ENCODE measurements at places on chromosomes 6 and 20.

DNA sequence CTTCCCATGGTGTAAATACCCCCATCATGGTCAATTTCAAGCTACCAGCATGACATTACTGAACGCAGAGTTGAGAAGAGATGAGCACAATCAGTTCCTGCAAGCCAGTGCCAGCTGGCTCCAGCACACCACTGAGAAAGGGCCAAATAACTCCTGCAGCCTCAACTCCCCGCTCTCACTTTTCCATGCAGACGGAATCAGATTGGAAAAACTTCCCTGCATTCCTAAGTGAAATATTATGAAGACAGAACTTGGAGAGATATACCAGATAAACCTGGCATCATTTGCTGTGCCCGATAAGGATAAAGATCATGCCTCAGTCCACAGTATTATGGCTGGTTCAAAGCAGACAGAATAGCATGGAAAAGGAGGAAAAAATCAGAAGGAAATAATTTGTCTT is 56.7 kb downstream of the FILIP1 start:
- no peak for DNase-seq

DNA sequence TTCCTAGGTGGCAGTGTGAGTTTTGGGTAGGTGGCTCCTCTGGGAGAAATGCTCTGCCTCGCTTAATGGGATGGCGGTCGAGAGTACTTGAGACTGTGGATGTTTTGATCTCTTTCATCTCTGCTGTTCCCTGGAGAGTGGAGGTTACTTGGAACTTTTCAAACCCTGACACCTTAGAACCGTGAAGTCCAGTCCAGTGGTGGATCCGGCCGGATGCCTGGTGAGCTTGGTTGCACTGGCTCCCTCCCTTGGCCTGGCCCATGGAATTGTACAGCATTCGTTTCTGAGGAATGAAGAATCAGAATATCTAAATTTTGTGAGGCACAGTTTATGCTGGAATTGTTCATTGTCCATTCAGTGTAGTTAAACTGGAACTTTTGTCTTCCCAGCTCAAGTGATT is 51.0 kb downstream of the CSE1L start:
- DNase-seq, result no peak

- no peak for DNase-seq
Observed at GRCh38 chr6:34601706-34602105, 45.6 kb upstream of the SPDEF start.

GRCh38 chr20:48657426-48658197 is 170.2 kb downstream of the PREX1 start:
- DNase-seq, result peak; percentile 67

- DNase-seq, result no peak
Observed at GRCh38 chr6:130182466-130182865, 40.3 kb downstream of the SAMD3 start.

DNA sequence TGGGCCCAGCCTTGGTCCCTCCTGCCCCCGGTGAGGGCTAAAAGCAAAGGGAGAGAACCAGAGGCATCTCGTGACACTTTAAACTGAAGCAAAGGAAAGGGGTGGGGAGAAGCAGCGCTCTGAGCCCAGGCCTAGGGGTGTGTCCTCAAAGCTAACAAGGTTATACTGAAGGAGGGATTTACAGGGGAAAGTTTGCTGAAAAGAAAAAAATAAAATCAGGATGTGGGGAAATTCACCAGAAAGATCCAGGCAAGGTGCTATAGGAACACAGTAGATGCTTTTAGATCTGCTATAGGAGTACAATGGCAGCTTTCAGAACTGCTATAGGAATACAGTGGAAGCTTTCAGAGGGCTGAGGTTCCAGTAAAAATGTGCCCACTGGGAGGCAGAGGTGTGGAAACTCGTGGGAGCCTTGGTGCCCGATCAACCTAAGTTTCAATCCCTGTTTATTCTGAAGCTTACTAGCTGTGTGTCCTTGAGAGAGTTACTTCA is at the start of gene COL9A1:
TSS of gene COL9A1 (minus strand) at position 51 of the 492 bp plus-strand sequence. CDS start 160 bp downstream, outside the sequence.
- no peak for DNase-seq

GRCh38 chr20:44354979-44355497 is 461 bp upstream of the HNF4A start:
- DNase-seq, result no peak

DNA sequence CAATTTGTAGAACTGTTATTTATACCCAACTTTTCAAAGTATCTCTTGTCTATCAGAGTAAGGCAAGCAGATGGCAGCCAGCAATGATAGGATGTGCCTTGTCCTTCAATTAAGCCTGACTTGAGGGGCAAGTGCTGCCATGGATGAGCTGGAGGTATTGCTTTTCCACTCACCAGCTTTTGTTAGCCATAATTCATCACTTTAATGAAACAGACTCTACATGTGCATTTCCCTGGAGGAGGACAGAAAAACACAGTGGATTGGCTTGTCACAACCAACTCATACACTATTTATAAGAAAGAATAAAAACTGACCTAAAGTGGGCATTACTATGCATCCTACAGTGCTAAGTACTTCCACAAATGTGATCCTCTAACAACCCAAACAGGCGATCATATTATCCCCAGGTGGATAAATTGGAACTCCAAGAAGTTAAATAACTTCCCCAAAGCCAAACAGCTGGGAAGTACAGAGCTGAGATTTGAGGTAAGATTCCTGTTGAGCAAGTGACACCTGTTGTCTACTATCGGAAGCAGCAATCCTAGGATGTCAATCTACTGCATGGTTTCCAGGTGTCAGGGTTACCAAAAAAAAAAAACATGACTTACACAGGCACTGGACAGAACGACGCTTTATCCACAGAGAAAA is 73.9 kb upstream of the NRSN1 start:
- DNase-seq, result no peak

DNA sequence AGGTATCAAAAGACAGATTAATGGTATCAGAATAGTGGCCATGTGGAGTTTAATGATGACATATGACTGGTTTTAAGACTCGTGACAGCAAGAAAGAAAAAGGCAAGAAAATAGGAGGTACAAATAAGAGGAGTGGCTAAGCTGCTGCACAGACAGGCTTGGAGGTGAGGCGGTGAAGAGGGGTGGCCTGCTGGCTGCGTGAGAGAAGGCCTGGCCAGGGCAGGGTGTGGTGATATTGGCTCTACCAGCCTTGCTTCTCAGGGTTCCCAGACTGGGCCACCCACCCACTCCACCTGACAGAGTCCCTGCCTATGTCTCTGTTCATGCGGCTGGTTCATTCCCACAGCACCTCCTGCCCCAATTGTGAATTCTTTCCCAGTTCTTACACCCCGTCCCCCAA is 106.7 kb downstream of the FOXC1 start:
- DNase-seq, result no peak

- no peak for DNase-seq
Observed at GRCh38 chr6:514396-514978, 122.9 kb downstream of the IRF4 start.

DNA sequence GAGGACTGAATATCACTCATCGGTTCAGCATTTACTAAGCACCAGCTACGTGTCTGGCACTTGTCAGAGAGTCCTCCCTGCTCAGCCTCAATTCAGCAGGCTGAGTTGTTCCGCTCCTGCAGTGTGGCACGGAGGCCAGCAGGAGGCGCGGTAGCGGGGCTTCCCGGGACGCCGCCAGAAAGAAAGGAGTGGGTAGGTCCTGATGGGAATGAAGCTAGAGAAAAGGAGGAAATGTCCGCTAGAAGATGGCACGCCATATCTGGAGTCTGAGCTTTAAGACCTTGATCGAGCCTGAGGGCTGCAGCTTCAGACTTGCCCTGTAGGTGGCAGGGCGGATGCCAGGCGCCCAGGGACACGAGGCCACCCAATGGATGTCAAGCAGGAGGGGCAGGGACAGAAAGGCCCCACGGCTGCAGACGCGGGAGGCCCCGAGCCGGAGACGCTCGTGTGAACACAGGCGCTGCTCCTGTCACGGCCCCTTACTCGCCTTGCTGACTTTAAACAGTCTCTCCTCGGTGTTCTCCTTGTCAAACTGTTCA is 18.7 kb downstream of the SERPINB6 start:
- peak; percentile 14 for DNase-seq

GRCh38 chr6:44190715-44191114 is 26.0 kb upstream of the MYMX start:
- DNase-seq, result peak; percentile 93

DNA sequence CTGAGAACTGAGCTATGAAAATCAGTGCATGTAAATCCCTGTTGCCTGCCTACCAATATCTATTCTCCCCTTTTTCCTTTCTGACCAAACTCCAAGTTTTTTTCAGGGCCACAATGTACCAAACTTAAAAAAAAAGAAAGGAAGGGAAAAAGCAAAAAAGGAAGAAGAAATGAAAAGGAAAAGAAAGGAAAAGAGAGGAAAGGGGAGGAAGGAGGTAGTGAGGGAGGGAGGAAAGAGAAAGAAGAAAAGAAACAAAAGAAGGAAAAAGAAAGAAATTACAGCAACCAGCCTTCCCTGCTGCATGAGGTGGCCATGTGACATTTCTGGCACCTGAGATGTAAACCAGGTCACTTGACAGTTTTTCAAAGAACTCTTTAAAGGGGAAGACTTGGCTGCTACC is 4.4 kb downstream of the CNKSR3 start:
- no peak for DNase-seq

DNA sequence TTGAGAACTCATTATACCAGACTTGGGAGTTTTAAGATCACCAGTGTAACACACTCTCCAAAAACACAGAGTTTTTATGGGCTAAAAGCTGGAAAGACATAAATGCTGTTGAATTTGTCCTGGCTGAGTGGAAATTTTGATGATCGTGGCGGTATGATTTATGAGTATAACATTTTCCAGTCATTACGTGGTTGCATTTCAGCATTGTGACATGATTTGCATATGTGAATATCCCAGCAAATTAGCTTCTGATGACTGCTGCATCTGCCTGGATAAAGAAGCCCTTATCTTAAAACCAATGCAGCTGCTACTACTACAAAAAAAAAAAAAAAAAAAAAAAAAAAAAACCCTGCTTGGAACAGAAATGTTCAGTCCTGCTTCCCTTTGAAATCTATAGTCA is 850.9 kb downstream of the TFAP2A start:
- DNase-seq, result peak; percentile 92

GRCh38 chr6:112899541-112899940 is 552.4 kb downstream of the RFPL4B start:
- DNase-seq, result no peak

DNA sequence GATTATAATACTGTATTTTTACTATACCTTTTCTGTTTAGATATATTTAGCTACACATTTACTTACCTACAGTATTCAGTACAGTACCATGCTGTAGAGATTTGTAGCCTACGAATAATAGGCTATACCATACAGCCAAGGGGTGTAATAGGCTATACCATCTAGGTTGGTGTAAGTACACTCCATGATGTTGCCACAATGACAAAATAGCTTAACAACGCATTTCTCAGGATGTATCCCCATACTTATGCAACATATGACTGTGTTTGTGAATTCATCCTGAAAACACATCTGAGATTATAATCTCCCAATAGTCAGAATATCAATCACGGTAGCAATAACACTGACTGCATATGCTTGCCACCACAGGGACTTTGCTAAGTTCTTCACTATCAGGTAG is 20.7 kb downstream of the B4GALT5 start:
- no peak for DNase-seq

DNA sequence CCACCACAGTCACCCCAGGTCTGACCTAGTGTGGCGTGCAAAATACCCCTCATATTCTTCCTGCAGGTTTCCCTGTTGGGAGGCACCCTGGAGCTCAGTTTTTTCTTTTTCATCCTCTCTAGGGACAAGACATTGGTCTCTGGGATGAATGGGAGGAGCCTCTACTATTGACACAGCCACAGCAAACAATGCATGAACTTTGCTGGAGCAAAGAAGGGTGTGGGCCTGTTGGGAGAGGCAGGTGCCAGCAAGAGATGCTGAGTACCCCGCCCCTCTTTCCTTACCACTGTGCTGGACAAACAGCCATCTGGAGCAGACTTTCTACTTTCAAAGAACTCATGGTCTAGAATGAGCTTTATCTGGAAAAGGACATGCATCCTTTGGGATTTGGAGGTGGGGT is 10.1 kb downstream of the TGM3 start:
- DNase-seq, result no peak

DNA sequence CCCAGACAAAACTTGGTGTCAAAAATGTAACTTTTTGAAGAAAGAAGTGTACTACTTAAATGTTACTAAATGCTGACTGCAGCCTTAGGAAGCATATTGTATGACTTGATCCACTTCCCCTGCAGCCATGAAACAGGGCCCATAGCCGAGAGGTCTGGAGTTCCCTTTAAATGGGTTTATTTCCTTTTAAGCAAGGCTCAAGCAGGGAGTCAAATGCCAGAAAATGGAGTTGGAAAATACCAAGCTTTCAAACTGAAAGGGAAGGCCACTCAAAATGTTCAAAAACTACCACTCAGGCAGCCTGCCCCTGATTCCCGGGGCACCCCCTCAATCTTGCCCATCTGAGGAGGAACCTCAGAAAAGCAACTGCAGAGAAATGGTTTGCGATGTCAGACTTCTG is 43.3 kb downstream of the SLC22A23 start:
- DNase-seq, result no peak

- no peak for DNase-seq
Observed at GRCh38 chr6:158564243-158565121, 4.6 kb downstream of the TMEM181 start.

DNA sequence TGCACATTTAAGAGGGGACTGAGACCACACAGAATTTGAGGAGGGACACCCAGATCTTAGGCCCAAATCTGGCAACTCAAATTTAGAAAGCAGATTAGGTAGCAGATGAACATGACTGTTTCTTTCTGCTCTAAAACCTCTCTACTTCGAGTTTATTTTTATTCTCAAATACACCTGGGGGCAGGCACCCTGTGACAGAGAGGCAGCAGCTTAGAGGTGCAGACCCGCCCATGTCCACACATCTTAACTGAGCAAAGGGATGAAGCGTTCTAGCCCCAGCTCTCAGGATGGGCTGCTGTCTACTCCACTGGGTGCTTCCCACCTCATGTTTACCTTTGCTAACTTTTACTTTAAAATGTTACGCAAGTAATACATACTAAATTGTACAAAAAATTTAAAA is 125.0 kb downstream of the SLC23A2 start:
- DNase-seq, result no peak

- DNase-seq, result no peak
Observed at GRCh38 chr6:157135691-157136090, 187.6 kb downstream of the TMEM242 start.

GRCh38 chr6:31363811-31364210 is 6.8 kb upstream of the HLA-B start:
- no peak for DNase-seq

GRCh38 chr6:169589293-169589692 is 112.5 kb downstream of the WDR27 start:
- DNase-seq, result no peak

GRCh38 chr20:58579819-58580473 is 64.7 kb upstream of the APCDD1L start:
- no peak for DNase-seq

- DNase-seq, result no peak
Observed at GRCh38 chr6:96110878-96111277, 95.1 kb downstream of the FUT9 start.

- DNase-seq, result no peak
Observed at GRCh38 chr6:79240509-79240908, 6.0 kb upstream of the HMGN3 start.

- DNase-seq, result no peak
Observed at GRCh38 chr20:46586724-46587123, 36.3 kb upstream of the OCSTAMP start.

Measured in SK-N-MC (cell line).